ENCODE measurements at places on chromosomes 7 and 10.

- no peak for DNase-seq
Observed at GRCh38 chr10:123761666-123762230, 95.6 kb downstream of the GPR26 start.

- no peak for DNase-seq
Observed at GRCh38 chr10:3071405-3072198, 4.3 kb downstream of the PFKP start.

DNA sequence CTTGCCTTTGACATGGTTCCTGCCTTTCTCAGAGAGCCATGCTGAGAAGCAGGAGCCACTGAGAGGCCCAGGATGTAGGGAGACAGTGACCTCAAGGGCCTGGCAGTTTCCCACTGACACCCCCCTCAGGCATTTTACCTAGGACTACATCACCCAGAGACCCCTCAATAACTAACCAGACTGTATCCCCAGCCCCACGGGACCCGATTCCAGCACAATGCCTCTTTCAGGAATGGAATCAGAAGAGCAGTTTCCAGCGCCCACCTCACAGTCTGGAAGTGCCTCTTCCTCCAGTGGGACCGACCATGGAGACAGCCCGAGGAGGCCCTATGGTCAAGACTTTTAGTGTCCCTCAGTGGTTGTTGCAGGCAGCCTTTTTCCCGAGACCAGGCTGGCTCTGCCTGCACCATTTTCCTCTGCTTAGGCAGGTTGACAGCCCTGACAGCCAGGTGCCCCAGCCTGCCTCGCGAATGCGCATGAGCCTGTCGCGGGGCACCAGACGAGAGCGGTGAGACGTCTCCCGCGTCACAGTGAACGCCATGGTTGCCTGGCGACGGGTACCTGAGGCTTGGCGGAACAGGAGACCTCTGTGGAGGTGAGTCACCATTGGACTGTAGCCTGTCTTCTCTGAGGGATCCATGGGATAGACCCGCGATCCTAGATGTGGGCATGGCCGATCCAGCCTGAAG lies 28.4 kb upstream of the ZNF273 start:
- DNase-seq, result no peak

DNA sequence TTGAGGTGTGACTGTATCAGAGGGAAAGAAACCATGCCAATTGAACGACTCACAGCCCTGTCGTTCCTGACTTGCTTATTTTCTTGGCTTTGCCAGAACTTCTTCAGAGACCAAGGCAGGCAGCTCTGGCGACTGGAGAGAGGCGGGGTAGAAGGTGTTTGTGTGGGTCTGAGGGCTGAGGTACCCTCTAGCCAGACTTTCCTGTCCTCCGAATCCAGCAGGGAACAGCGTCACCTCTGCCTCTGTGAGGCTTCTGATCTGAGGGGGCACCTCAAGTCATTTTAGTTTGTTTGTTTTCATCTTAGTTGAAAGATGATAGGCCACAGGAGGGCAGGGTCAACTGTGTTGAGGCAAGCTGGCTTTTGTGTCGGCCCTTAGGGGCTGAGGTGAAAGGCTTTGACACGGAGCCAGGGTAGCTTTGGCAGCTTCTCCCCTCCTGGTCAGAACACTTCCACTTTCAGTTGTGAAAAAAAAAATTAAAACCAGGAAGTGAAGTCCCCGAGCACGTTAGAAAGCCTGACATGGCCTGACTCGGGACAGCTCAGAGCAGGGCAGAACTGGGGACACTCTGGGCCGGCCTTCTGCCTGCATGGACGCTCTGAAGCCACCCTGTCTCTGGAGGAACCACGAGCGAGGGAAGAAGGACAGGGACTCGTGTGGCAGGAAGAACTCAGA lies 1.9 kb downstream of the ACSL5 start:
- DNase-seq, result no peak

GRCh38 chr7:111229916-111230315 lies 139.0 kb downstream of the LRRN3 start:
- no peak for DNase-seq

DNA sequence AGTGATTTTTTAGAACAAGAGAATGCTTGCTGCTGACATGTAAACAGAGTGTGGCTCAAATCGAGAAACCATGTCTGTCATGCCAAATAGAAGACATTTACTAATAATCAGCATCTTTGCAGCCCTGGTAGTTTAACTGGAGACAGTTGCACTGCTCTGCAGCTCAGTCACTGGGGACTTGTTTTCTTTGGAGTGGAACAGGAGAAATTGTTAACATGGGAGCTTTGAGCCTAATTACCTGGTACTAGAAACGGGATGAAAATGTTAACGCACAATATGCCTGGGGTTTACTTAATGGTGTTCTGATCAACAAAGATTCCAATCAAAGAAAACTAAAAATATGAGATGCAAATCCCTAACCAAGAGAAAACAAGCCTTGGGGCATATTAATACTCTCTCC lies 153.5 kb downstream of the NRP1 start:
- no peak for DNase-seq

DNA sequence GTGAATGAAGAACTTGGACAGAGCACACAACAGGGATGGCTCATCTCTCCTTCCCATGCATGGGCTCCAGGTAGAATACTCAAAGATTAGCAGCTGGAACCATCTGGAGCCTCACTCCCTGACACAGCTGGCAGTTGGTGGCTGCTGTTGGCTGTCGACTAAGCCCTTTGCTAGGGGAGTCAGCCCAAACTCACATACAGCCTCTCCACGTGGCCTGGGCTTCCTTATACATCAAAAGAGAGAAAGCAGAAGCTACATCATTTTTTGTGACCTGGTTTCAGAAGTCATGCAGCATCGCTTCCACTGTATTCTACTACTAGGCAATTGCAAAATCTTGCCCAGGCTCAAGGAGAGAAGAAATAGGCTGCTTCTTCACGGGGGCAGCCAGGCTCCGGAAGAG lies 24.4 kb downstream of the ASNS start:
- DNase-seq, result no peak

GRCh38 chr7:158052381-158053060 lies 535.1 kb downstream of the PTPRN2 start:
- no peak for DNase-seq

- no peak for DNase-seq
Observed at GRCh38 chr10:43415544-43415943, 6.6 kb upstream of the HNRNPF start.

DNA sequence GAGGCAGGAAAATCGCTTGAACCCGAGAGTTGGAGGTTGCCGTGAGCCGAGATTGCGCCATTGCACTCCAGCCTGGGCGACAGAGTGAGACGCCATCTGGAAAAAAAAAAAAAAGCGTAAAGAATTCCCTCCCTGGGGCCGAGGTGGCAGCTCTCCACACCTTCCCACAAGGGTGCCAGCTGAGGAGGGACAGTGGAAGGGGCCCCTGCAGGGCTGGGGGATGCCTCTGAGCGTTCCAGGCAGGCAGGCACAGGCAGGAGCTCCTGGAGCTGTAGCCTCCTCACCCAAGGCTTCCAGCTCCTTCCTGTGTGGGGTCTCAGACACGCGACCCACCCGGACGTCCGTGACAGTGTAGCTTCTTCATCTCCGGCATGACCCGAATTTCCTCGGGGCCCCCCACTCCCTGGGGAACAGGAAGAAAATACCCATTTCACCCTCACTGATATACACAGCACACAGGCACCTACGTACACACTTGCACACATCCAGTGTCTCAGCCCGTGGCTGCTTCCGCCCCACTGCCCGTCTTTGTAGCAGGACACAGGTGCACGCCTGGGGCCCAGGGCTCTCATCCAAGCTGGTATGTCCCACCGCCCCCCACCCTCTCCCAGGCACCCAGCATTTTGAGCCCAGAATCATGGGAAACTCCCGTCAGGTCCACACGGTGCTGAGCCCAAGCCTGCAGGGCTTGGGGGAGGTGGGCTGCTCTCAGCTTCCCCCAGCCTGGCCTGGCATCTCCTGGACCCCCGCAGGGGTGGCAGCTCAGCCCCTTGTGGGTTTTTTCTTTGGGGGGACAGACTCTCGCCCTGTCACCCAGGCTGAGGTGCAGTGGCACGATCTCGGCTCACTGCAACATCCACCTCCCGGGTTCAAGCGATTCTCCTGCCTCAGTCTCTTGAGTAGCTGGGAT lies 25.7 kb downstream of the GRIFIN start:
- DNase-seq, result no peak

GRCh38 chr7:91892821-91893340 lies 12.4 kb upstream of the MTERF1 start:
- no peak for DNase-seq

GRCh38 chr10:13448216-13448615 lies 80.6 kb downstream of the BEND7 start:
- DNase-seq, result no peak

- no peak for DNase-seq
Observed at GRCh38 chr10:7233259-7233991, 177.4 kb downstream of the SFMBT2 start.

GRCh38 chr10:96835899-96836298 lies 3.8 kb downstream of the LCOR start:
- DNase-seq, result no peak

- no peak for DNase-seq
Observed at GRCh38 chr10:48497780-48498770, 106.8 kb downstream of the ARHGAP22 start.

GRCh38 chr7:159092701-159093121 lies 52.0 kb downstream of the VIPR2 start:
- DNase-seq, result no peak

GRCh38 chr7:72092769-72093168 lies 319.4 kb downstream of the CALN1 start:
- no peak for DNase-seq

DNA sequence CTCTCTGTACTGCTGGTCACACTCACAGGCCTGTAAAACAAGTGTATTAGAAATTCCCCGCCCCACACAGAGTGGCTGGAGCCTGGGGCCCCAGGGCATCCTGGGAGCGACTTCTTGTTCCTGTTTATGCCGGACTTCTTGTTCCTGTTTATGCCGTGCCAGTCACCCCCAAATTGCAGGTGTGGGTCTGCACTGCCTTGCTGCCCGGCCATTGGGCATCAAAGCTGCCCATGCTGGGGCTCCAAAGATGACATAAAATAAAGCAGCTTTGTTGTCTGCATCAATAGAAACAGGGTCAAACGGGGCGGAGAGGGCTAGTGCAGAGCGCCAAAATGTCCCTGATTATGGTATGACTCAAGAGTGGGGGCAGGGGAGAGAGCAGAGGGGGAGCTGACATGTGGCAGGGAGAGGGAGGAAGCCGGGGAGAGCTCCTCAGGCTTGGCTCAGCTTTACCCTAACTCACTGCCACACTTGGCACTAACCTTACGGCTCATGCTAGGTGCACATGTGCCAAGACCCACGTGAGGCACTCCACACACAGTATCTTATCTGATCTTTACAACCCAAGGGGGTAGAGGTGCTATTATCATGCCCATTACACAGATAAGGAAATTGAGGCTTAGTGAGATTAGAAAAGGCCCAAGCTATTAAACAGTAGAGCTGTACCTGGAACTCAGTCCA lies 98.4 kb downstream of the PIP4K2A start:
- no peak for DNase-seq

GRCh38 chr10:61834519-61834918 lies 67.0 kb upstream of the ARID5B start:
- DNase-seq, result no peak

- DNase-seq, result no peak
Observed at GRCh38 chr7:142104550-142105527, 6.7 kb upstream of the MGAM2 start.

DNA sequence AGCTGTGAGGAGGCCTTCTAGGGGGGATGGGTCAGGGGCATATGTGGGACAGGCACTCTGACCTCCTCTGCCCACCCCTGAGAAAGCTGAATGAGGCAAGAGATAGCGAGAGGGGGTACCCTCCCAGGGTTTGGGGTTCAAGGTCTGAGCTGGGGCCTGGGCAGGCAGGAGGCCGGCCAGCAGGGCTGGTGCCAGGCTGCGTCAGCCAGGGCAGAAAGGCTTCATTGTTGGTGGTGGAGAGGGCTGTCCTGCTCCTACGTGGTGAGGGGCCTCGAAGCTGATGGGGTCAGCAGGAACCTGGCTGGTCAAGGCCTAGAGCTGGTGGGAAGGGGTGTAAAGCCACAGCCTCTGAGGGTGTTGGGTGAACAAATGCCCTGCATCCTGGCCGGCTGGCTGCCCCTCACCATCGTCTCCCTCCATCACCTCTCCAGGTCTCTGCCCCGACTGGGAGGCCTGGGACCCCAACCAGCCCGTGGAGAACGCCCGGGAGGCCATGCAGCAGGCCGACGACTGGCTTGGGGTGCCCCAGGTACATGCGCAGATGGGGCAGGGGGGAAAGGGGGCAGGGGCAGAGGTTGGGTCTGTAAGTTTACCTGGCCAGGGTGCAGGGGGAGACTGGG lies 6.6 kb downstream of the FLNC start:
- no peak for DNase-seq

- no peak for DNase-seq
Observed at GRCh38 chr7:155277385-155277994, 20.2 kb upstream of the INSIG1 start.

DNA sequence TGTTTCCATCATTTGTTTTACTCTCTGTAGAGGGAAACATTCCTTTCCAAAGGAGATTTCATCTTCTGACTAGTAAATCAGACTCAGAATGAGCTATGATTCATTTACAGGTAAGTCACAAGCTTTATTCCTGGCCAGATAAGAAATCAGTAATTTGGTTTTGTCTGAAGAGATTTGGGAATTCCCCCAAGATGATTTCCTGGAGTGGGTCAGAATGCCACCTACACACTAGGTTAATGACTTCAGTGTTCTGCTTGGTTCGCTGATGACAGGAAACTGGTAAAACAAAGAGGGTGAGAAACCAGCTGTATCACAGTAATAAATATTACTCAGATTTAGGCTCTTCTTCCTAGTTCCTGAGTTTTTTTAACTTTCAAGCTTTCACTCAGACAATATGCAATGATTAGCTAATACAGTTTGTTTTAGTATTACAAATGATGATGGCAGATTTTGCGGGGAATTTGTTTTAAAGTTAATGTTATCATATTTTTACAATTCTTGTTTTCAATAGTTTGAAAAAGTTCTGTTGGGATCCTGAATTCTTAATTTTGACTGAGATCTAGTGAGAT lies 8.3 kb upstream of the ASZ1 start:
- DNase-seq, result no peak
